ENCODE measurements at places on chromosomes 1 and 21.

DNA sequence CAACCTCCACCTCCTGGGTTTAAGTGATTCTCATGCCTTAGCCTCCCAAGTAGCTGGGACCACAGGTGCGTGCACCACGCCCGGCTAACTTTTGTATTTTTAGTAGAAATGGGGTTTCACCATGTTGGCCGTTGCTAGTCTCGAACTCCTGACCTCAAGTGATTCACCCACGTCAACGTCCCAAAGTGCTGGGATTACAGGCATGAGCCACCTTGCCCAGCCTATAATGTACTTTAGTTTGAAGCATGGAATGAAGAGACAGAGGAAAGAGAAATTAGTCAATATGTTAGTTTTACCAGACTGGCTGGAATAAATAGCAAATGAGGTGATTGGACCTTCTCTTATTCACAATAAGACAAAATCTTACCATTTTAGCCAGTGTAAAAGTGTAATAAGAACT, 89.0 kb downstream of the GTF2B start:
- DNase-seq, result no peak

DNA sequence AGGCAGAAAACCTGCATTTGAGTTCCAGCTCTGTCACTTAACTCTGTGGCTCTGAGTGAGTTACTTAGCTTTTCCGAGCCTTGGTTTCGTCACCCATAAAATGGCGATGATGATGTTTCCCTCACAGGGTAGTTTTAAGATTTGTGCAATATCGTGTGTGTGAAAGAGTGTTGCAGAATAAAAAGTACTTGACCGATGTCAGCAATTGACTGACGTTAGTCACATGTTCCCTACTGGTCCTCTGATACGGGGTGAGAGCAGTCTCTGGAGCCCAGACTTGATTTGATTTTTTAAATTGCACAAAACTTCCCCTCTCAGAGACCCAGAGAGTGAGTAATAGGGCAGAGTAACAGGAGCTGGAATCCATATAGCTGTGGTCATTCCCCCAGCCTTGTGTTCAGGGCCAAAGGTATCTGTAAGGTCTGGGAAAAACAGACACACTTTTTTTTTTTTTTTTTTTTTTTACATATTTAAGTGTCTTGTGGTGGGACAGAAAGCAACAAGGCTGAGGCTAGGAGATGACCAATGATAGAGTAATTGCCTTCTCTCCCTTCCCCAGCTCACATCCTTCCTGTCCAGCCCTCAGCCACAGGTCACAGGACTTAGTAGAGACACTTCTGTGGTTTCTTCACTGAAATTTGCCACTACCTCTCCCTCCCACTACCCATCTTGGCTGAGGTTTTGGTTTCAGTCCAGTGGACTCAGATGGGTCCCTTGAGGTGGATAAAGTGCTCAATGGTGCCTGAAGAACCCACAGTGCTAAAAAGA, 2.0 kb downstream of the FCER1G start:
- no peak for DNase-seq

- no peak for DNase-seq
These were observed 3.0 kb downstream of the BRDT start for GRCh38 chr1:91952187-91952586.

- DNase-seq, result no peak
These were observed 42.7 kb upstream of the B3GALT2 start for GRCh38 chr1:193229136-193229535.

- no peak for DNase-seq
These were observed 2.5 kb upstream of the PADI6 start for GRCh38 chr1:17369466-17369865.

DNA sequence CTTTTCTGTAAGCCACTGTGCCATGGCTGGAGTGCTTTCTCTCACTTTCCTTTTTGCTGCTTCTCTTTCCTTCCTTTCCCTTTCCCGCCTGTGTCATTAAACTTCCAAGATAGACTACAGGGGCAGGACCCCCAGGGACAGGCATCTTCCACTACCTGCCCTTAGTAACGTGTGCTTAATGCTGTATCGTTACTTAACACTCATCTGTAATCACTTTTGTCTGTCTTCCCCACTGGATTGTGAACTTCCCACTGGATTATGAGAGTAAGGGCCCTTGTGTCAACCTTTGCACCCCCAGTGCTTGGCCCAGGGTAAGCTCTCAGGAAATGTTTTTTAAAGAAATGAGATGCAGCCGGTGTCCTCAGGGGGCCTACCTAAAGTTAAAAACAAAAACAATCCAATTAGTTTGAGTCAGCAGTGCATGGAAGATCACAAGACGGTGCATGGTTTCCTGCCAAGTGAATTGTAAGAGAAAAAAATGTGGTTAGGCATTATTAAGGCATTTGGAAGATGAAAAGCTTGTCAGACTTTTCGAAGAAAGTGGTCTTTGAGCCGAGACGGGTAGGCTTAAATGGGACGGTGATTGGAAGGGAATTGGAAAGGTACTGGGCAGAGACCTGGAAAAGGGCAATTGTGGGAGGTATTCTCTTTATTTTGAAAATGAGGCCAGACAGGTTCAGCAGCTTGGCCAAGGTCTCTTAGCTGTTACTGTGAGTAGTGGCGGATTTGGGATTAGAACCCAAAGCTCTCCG, 958 bp downstream of the LYPLAL1 start:
- peak; percentile 91 for DNase-seq

GRCh38 chr1:30411206-30411605, 312.2 kb downstream of the MATN1 start:
- DNase-seq, result no peak

- no peak for DNase-seq
These were observed 56.4 kb downstream of the SLC19A1 start for GRCh38 chr21:45485686-45486442.

- DNase-seq, result no peak
These were observed 50.9 kb upstream of the GALNT2 start for GRCh38 chr1:230016159-230016558.

DNA sequence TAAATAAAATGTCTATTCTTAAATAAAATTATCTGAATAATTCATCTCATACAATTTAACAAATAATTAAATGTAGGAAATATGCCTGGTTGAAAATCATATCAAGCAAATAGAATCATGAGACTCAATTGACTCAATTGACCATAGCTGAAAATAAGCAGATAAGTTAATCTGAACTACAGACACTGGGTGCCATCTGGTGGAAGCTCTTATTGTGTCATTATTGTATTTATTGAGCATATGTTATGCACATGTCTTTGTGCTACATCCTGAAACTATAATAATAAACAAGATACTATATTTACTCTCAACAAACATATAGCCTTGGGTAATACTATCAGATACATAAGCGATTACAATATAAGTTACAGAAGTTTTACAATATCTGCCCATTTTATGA, 41.0 kb downstream of the BRINP3 start:
- peak; percentile 6 for DNase-seq

DNA sequence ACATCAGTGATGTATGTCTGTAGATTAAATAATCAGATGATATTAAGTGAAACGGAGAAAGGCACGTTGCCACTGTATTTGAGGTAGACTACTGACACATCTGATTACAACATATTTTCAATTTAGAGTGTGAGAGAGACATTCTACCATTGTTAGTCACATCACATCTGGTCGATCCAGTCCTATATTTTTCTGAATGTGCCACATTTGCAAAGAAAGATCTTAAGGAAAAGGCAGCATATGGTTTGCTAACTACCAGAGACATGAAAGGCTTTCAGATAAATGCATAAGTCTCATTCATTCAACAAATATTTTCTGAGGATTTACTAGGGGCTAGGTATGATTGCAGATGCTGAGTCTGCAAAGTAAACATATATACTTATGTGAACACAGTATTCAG, 114.3 kb upstream of the RUNX1 start:
- DNase-seq, result no peak

DNA sequence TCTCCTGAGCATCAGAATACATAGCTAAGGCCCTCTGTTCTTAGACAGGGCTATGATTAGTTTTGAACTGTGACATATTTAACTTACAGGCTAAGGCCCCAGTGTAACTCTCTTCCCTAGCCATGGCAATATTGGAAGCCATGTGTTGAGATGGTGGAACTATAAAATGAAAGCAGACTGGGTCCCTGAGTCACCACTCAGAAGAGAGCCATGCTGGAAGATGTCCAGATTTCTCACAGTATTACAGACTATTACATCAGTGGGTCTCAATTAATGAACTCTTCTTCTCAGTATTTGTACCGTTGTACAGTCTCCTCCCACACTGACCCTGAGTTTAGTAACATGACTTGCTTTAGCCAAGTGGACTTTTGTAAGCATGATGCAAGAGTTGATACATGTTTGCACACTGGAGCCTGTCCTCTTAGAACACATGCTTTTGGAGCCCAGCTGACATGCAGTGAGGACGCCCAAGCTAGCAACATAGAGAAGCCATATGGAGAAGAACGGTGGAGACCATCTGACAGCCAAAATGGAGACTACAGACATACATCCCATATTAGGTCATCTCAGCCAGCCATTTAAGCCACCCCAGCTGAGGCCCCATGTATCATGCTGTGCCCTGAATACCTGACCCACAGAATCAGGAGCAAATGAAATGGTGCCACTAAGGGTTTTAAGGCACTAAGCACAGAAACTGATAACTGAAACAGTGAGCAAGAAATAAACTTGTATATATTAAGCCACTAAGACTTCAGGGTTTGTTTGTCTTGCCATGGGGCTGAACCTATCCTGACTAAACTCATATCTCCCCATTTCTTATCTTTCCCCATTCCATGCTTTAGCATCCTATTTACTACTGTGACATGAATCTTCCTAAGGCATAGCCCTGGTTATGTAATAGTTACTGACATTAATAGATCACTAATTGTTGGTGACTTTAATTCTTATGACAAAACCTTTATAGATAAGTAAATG, 24.4 kb downstream of the TBX15 start:
- DNase-seq, result peak; percentile 95

- no peak for DNase-seq
These were observed 22.8 kb upstream of the KCNC4 start for GRCh38 chr1:110187139-110187890.

Data from epithelial cell of proximal tubule (primary cell).